ENCODE measurements at places on chromosomes 3 and 15.

DNA sequence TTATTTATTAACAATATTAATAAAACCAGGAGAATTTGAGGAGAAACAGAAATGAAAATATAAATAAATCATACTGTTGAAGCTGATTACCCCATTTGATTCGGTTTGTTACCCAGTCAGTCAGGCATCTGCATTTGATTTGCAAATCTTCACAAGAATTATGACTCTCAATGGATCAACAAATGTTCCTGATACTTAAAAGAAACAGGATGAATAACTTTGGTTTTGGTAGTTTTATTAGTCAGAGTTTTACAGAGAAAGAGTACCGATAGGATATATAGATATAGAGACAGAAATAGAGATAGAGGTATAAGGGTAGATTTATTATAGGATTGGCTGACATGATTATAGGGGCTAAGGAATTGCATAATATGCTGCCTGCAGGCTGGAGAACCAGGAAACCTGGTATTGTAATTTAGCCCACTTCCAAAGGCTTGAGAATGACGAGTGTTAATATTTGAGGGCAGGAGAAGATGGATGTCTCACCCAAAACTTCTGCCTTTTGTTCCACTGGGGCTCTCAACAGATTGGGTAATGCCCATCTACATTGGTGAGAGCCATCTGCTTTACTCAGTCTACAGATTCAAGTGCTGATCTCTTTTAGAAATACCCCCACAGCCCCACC lies 241.6 kb upstream of the COL8A1 start:
- DNase-seq, result no peak

- DNase-seq, result no peak
Measured at GRCh38 chr3:135040321-135041240, 245.5 kb downstream of the EPHB1 start.

- DNase-seq, result no peak
Measured at GRCh38 chr3:127940116-127940515, 25.1 kb downstream of the KBTBD12 start.

- no peak for DNase-seq
Measured at GRCh38 chr15:49330166-49330565, 92.9 kb upstream of the FGF7 start.

DNA sequence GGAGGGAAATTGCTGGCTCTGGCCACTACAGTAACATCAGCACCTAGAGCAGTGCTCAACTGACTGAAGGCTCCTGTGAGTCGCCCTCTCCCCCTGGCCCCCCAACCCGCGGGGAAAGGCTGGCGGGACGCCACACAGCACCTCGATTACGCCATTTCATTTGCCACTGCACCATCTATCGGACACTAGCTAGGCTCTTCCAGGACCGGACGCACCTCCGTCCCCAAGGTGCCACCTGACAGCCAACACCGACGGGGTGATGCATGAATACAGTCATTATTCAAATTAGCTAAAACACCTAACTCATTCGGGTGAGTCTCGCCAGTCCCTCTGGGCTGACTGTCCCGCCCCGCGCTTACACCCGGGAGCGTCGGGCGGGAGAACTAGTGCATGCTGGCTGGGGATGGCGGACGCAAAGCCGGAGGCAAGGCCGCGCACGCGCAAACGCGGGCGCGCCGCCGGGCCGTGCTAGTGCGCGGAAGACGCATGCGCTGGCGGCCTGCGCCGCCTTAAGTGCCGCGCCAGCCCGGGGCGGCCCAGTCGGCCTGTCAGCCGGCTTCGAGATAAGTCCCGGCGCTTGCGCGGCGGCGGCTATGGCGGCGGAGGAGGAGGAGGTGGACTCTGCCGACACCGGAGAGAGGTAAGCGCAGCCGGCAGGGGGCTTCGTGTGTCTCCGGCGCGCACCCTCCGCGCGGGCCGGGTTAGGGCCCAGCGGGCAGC lies at the start of gene ABHD5:
Gene ABHD5 (plus strand): TSS at position 539 of the 720 bp plus-strand sequence. CDS start 55 bp downstream, at position 594.
- DNase-seq, result peak; percentile 88

GRCh38 chr3:33993631-33994030 lies 195.2 kb downstream of the PDCD6IP start:
- DNase-seq, result no peak
